ENCODE measurements at places on chromosomes 1 and 21.
A peak's percentile ranks its signal among the peaks of the same experiment; 100 is the strongest.

- DNase-seq: peak; percentile 47
Measured at GRCh38 chr21:35048706-35049617, at the start of gene RUNX1. Gene RUNX1 (minus strand): TSS chr21:35049302.

DNA sequence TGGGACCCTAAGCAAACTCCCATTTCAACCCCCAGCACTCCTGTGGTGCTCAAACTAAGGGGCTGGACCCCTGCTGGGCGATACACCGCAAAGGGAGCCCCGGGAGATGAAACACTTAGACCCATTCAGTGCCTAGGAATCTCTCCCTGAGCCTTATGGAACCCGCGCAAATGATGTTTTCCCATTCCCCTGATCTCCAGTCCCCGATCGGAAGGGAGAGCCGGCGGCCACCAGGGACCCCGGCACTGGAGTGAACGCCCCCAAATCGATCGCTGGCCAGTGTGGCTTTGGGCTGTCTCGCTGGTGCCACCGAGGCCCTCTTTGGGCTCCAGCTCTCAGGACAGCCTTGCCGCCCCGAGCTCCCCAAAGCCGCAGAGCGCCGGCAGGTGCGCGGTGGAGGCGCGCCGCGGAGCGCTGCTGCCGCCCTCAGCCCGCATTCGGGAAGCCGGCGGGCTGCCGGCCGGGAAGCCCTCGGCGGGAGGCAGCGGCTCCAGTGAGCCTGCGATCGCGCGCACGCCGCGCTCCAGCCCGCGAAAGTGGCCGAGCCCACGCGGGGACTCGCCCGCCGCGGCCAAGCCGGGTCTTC, 1.1 kb downstream of the PLXNA2 start:
- DNase-seq: no peak

DNA sequence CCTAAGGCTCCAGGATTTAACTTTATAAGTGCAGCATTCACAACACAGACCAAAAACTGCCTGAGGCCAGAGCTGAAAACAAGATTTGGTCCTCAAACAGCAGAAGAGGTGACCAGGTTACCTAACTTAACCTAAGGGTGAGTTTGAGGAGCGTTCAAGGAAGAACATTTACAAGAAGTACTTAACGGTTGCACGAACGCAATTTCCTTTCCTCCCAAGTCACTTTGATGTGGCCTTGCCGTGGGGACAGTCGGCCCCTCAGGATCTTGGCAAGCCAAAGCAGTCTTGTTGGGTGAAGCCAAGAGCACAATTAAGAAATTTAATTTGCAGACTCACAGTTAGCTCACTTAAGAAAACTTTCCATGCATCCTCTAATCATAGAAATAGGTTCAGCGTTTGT, 202.6 kb upstream of the COA6 start:
- no peak for DNase-seq

- no peak for DNase-seq
Measured at GRCh38 chr21:33899199-33899598, 16.4 kb downstream of the ATP5PO start.

DNA sequence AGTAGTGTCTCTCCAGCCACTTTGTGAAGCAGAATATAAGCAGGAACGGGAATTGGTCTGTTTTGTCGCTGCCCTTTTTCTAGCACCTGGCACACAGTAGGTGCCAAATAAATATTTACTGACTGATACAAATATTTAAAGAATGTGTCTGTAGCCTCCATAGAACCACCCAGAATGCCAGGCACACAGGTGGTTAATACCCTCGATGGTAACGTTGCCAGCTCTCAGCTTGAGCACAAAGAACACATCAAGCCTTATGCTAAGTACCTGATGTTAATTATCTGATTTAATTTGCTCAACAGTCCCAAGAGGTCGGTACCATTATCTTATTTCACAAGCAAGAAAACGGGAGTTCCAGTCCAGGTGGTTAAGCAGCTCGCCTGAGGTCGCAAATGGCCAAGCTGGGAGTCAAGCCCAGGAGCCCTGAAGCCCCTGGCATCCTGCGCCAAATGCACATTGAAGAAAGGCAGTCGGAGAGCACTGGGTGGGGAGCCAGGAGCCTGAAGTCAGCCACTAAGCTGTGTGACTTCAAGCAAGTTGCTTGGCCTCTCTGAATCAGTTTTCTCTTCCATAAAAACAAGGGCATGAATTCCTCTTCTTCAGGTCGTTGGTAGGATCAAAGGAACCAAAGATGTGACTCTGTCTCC, 26.4 kb downstream of the HSPG2 start:
- DNase-seq: no peak

DNA sequence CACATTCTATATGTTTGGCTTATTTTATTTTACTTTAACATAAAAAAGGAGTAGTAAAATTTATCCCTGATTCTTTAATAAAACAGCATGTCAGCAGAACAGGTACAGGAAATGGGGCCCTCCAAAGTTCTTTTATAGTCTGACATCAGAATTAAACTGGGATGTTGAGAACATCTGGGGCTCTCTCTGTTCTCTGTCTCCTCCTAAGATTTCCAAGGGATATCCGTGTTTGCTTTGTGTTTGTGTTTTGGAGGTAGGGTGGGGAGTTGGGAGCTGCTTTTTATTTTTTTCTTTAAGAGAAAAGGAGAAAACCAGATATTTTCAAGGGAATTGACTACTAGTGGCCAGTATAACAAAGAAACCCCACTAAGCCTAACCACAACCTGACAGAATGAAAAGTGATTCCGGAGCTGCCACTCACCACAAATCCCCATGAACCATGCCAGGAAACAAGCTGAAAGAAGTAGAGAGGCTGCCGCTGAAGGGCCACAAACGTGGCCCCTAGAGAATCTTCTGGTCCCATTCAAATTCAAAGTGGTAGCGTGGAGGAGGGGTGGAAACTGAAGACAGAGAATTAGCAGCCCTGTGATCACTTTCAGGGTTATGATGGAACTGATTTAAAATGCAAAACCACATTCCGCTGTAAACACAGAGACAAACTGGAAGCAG, 369.6 kb upstream of the ADGRL2 start:
- no peak for DNase-seq

DNA sequence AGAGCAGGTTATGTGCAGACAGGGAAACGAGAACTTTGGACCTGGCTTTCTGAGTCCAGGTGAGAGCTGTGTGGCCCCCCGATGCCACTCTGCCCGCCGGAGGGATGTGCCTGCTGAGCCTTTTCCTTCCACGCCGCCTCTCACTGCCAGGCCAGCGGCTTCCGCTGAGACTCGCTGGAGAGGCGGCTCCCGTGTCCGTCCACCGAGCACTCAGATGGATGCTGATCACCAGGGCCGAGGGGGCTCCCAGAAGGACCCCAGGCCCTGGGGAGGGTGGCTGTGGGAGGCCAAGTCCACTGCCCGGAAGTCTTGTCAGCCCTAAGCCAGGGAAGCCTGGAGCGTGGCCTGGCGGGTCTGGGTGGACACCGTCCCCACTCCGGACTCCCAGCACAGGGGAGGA, 16.5 kb downstream of the CSTB start:
- no peak for DNase-seq

DNA sequence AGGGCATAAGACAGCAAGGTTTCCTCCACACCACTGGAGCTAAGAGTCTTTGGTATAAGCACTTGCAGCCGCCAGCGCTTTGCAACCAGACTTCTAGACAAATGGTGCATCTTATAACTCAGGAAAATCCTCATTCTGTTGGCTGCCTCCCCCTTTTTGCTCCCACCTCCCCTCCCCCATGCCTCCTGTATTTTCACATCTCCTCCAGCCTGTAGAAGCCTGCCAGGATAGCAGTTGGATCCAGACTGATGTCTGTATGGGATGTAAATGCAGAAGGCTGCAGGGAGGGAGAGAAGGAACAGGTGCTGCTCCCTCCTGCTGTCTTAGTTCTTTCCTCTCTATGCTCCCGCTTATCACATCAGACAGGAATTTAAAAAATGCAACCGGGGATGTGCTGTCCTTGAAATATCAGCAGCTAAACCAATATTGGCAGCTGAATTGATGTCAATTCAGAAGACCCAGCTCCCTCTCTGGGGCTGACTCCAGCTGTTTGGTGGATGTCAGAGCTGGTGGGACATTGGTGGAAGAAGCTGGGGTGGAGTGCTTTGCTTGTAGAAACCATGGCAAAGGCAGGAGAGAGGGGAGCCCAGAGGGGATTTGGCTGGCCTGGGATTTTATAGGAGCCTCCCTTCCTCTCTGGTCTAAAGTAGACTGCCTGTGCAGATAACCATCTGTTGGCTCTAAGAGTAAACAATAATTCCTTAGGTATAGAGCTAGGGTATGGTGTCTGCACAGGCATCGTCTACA, 53.5 kb downstream of the NFASC start:
- DNase-seq: no peak

GRCh38 chr1:118650107-118650807, 337.9 kb downstream of the TBX15 start:
- no peak for DNase-seq

GRCh38 chr1:58155418-58156123, 391.0 kb downstream of the OMA1 start:
- no peak for DNase-seq

DNA sequence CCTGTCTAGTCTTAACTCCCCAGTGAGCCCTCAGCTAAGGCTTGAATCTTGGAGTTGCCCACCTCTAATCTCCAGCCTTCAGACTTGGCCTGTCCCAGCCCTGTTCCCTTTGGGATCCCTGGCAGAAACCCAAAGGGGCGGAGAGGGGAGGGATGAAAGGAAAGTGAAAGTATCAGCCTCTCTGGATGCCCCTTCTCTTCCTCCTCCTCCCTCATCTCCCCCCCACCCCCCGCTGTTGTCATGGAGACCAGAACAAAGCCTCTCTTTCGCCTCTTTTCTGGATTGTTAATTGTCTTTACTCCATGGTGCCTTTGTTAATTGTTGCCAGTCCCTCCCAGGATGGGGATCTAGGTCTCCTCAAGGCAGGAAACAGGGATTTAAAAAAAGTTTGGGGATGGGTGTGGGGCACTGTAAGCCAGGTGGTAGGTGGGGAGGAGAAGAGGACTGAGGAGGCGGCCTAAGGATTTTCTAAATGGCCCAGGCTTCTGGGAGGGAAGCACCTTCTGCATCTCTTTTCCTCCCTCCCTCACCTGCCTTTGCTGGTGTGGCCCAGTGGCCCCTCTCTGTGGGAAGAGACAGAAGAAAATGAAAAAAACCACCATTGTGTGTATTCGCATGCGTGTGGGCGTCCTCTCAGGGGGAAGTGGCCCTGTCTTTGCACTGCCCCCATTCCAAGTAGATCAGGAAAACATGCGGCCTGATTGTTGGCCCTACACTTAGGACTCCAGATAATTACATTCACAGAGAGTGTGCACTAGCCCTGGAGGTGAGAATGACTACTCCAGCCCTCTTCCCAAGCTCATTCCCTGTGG, 7.5 kb upstream of the SOX13 start:
- no peak for DNase-seq

DNA sequence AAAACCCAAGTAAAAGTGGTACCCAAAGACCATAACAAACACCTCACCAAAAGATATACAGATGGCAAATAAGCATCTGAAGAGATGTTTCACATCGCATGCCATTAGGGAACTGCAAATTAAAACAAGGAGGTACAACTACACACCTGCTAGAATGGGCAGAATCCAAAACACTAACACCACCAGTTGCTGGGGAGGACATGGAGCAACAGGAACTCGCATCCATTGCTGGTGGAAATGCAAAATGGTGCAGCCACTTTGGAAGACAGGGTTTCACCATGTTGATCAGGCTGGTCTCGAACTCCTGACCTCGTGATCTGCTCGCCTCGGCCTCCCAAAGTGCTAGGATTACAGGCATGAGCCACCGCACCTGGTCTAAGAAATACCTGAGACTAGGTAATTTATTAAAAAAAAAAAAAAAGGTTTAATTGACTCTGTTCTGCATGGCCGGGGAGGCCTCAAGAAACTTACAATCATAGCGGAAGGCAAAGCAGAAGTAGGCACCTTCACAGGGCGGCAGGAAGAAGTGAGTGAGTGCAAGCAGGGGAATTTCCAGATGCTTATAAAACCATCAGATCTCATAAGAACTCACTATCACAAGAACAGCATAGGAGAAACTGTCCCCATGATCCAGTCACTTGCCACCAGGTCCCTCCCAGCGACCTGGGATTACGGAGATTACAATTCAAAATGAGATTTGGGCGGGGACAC, 30.2 kb upstream of the PRSS38 start:
- DNase-seq: no peak

GRCh38 chr21:33691945-33692603, 49.8 kb downstream of the ITSN1 start:
- DNase-seq: no peak

- DNase-seq: no peak
Measured at GRCh38 chr1:111976842-111977241, 12.6 kb downstream of the KCND3 start.

DNA sequence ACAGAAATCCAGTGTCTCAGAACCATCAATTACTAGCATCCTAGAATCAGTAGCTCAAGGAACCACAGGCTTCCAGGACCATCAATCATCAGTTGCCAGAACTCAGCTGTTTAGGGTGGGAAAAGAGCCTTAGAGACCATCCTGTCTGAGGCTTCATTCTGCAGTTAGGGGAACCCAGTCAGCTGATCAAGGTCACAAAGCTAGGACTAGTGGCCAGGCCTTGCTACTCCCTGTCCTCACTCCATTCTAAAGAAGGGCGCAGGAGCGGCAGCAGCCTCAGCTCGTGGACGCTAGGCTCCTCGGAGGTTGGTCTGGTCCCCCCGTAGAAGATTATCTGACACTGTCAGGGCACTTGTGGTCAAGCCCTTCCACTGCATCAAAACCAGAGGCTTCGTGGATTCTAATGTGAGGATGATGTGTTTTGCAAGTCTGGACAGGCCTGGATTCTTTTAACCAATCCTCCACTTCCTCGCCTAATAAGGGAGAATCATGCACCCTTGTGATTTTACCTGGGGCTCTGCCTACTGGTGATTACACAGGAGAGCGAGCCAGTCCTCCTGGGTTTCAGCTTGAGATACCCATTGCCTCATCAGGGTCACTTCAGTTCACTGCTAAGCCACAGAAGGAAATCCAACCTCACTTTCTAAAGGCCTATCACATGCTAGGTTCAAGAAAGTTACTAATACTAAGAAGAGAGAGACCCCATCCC, 41.7 kb upstream of the IFFO2 start:
- DNase-seq: no peak

- DNase-seq: no peak
Measured at GRCh38 chr1:241331328-241332036, 25.5 kb downstream of the RGS7 start.

DNA sequence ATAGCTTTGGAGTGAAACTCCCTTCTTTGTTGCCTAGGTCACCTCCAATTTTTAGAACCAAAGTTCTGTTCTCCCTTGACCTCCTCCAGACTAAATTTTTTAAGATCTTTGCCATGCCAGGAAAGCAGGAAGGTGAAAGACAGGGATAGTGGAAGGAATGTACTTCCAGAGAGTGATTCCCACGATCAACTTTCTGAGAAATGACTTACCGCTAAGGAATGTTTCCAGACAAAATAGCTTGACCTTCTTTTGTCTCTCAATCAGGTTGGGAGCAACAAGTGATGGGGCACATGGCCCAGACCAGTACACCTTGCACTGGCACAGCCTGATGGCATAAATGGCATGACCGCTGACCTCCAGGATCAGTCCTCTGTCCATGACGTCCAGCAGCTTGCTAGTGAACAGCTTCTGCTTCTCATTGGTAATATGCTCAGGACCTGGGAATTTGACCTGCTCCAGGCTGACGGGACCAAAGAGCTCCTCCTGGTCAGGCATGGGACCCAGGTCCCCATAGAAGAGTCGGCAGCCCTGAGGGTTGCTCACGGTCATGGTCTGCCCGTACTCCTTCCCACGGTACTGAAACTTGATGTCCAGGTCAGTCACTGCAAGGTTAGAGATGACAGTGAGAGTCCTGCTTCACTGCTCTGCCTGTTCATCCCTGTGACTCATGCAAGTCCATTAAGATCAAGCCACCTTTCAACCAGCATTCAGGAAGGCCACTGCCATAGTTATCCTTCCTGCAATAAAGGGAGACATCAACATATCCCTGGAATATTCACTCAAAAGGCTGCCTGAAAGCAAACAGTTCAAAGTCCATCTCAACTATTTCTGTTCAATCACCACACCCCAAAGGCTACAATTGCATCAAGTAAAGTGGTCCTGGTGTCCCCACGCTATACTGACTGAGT, 6.2 kb upstream of the C1orf74 start:
- DNase-seq: no peak

Data from stimulated activated CD8-positive, alpha-beta memory T cell treated with anti-CD3 and anti-CD28 coated beads, Interleukin-2, amount 100 ng/mL, for 1 hour (primary cell).